ENCODE measurements at places on chromosomes 2 and 18.

- DNase-seq: no peak
These were observed 83.3 kb upstream of the POMC start for GRCh38 chr2:25251422-25252273.

DNA sequence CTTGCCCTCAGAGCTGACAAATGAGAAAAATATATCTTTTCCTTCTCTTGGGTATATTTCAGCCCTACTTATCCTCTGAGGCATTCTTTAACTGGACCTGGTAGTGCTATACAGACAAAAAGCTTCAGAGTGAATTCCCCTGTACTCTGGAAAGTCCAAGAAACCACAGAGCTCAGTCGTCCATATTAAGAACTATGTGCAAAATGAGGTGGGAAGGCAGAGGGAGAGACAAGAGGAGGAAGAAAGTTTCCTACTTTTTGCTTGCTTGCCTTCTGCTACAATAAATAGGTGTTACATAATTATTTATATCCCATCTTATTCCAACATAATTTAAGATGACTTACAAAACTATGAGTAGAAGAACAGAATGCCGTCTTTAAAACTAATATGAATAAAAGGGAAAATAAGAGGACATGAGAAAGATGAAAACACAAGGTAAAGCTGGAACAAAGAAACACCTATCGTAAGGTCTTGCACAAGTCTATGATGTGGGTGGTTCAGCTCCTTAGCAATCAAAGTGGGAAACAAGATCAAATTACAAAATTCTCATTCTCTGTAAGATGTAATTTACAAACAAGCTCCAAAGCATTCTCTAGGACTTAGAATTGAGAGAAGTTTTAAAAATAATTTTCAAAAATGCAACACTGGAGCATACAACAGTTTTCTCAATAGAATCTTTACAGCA is 97.9 kb downstream of the BAZ2B start:
- no peak for DNase-seq

DNA sequence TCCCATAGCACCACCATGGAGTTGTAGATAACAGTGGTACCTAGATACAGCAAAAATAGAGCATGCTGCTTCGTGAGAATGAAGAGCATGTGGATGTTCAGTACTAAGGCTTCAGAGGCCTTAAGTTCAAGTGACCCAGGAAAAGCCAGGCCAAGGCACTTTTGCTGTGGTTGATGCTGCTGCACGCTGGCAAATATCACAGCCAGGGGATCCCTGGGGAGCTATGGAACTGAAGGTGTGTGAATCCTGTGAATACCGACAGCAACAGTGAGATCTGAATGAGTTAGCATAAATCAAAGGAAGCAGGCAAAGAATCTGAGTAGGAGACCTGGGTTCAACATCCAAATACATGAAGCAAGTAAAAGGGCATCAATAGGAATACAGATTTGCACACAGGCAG is 158.6 kb upstream of the THUMPD2 start:
- no peak for DNase-seq

GRCh38 chr2:112118148-112118547 is 20.0 kb upstream of the FBLN7 start:
- DNase-seq: no peak

GRCh38 chr2:157871415-157871814 is 4.7 kb downstream of the ACVR1 start:
- no peak for DNase-seq

DNA sequence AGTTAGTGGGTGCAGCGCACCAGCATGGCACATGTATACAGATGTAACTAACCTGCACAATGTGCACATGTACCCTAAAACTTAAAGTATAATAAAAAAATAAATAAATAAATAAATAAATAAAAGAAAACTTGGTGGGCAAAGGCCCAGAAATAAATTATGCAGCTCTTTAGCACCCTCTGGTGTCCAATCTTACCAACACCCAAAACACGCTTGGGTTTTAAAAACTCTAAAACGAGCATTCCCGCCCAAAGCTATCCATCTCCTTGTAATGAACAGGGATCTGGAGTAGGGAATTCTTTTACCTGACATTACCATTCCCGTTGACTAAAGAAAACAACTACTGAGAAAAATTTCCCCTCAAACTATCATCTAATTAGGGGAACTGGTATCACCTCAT is 2005.9 kb upstream of the CELF4 start:
- DNase-seq: no peak

- no peak for DNase-seq
These were observed 36.2 kb downstream of the FTCDNL1 start for GRCh38 chr2:199814817-199815211.

DNA sequence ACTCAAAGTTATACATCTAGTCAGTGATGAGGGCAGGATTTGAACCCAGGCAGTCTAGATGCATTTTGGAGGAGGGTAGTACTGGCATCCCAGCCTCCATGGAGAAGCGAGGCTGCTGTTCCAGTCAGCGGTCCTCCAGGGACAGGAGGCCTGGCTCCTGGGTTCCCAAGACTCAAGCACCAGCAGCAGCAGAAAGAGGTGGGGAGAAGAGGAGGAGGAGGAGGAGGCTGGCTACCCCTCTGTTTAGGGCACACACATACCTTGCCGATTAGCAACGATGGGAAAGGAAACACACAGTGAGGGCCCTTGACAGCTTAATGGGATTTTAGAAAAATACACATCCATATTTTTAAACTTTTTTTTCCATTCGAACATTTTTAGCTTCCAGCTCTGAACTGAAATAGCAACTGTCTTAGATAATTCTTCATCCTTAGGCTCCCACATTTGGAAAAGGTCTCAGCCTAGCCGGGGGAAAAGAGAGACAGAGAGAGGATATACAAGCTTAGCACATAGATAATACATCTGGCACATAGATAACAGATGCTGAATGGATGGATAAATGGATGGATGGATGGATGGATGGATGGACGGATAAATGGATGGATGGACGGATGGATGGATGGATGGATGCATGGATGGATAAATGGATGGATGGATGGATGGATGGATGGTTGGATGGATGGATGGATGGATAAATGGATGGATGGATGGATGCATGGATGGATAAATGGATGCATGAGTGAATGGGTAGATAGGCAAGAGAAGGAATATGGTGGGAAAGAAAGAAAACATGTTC is 87.9 kb downstream of the LBH start:
- DNase-seq: no peak

DNA sequence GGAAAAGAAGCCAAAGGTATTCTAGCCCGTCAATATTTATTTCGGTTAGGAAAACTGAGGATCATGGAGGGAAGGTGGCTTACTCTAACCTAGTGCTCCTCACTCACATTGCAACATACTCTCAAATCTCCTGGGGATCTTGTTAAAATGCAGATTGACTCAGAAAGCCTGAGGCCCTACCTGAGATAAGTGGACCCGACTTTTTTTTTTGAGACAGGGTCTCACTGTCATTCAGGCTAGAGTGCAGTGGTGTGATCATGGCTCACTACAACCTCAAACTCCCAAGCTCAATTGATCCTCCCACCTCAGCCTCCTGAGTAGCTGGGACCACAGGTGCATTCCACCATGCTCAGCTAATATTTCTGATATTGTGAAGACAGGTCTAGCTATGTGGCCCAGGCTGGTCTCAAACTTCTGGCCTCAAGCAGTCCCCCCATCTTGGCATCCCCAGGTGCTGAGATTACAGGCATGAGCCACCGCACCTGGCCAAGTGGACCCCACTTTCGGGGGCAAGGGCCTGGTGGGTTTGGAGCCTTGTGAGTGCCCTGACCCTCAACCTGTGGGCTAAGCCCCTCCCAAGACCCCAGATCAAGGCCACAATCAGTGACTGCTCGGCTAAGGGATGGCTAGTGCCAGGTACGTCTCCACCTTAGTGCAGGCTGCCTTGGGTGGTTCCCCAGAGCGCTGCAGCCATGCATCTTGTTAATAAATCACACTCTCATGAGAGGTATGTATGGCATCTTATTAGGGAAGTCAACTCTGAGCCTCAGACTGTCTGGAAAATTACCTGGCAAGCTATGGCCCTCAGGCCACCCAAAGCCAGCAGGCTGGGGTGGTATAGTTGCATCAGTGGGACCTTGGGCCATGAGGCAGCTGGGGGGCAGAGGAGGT is 1.1 kb upstream of the NEURL3 start:
- DNase-seq: no peak

GRCh38 chr2:186827862-186828492 is 21.0 kb downstream of the ZSWIM2 start:
- DNase-seq: no peak

DNA sequence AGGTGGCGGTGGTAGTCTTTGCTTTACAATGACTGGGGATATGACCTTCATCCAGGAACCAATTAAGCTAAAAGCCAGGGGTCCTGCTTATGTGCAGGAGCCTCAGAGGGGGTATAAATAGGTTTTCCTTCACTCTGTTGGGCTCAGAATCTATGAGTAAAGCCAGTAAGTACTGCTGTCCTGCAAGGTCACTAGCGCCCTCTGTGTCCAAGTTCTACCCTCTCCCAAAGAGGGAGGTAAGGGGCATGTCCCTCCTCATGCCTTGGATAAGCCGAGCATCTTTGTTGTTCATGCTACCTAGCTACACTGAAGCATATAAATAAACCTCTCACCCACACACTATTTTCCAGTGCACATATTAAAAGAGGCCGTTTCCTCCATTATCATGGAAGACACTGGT is 79.4 kb downstream of the SPRED2 start:
- DNase-seq: no peak

DNA sequence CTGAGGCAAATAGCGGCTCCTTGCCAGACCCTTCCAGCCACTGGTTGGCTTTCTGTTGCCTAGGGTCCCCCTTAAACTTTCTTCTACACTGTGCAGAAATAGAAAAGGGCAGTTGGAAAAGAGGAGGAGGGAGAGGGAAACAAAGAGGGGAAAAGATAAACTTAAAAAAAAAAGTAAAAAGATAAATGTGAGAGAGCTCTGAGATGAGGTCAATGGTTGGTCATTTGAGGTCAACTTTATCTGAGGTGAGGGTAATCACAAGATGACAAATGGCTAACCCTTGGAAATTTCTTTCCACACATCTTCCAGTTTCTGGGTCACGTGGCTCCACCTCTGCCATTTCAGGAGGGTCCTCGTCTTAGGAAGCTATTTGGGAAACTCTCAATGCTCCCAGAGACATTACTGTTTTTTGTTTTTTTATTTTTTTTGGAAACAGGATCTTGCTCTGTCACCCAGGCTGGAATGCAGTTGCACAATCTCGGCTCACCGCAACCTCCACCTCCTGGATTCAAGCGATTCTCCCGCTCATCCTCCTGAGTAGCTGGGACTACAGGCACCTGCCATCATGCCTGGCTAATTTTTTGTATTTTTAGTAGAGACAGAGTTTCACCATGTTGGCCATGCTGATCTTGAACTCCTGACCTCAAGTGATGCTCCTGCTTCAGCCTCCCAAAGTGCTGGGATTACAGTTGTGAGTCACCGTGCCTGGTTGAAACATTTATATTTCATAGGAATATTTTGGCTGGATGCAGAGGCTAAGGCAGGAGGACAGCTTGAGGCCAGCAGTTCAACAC is 199.9 kb downstream of the TGIF1 start:
- DNase-seq: no peak

DNA sequence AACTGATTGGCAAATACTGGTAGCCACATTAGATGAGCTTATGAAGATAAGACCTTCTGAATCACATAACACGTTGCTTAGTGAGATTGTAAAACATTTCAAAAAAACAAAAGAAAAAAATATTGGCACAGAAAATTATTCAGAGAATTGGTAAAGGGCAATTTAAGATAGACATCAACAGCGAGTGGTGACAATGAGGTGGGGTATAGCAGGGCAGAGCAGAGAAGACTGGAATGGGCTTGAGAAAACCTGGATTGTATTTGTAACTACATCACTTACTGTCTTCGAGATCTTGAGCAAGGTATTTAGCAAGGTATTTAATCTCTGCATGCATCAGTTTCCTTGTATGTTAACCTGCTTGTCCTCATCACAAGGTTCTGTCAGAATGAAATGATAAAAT is 313.0 kb upstream of the MEIS1 start:
- DNase-seq: no peak

GRCh38 chr2:125634662-125635061 is 1021.3 kb upstream of the GYPC start:
- DNase-seq: no peak
